ENCODE measurements at places on chromosomes 7 and 10. TPM values are rescaled to one million over a fixed set of nuclear protein-coding genes. Genes with fewer than 3 reads are reported as not detected.

The ANXA8L1 gene
- not detected for polyA plus RNA-seq

The EPO gene
- 0.41 TPM for polyA plus RNA-seq

The CUZD1 gene
- 1.0 TPM for polyA plus RNA-seq

The LOXL4 gene
- polyA plus RNA-seq = 0.05 TPM

The CDHR3 gene
- 0.30 TPM for polyA plus RNA-seq

The ANKRD7 gene
- polyA plus RNA-seq = not detected

The POLR1F gene
- 18.4 TPM for polyA plus RNA-seq

The PNLIPRP2 gene
- not detected for polyA plus RNA-seq

The CDK14 gene
- polyA plus RNA-seq = 0.16 TPM

The AKR1D1 gene
- polyA plus RNA-seq = not detected

The BUB3 gene
- 272 TPM for polyA plus RNA-seq

The BLOC1S2 gene
- 40.0 TPM for polyA plus RNA-seq

The GRID2IP gene
- not detected for polyA plus RNA-seq

The NUPR2 gene
- polyA plus RNA-seq = not detected

The LEP gene
- not detected for polyA plus RNA-seq

The FBXO24 gene
- 0.73 TPM for polyA plus RNA-seq

The MRLN gene
- polyA plus RNA-seq = not detected

The CH25H gene
- not detected for polyA plus RNA-seq

The OPN1SW gene
- polyA plus RNA-seq = not detected

The XRCC2 gene
- polyA plus RNA-seq = 46.1 TPM

The NPC1L1 gene
- 0.07 TPM for polyA plus RNA-seq

The CYP2C19 gene
- polyA plus RNA-seq = not detected

The LIPA gene
- not detected for polyA plus RNA-seq

The CACNB2 gene
- not detected for polyA plus RNA-seq

The CHRM2 gene
- polyA plus RNA-seq = not detected

The TMEM213 gene
- not detected for polyA plus RNA-seq

The AIMP2 gene
- polyA plus RNA-seq = 73.7 TPM

The VENTX gene
- polyA plus RNA-seq = 0.36 TPM

The STOX1 gene
- 0.09 TPM for polyA plus RNA-seq

The SH2D4B gene
- not detected for polyA plus RNA-seq

The ATP5F1C gene
- 557 TPM for polyA plus RNA-seq

The UBTD1 gene
- 1.6 TPM for polyA plus RNA-seq

The MLXIPL gene
- 18.4 TPM for polyA plus RNA-seq

The TAC1 gene
- polyA plus RNA-seq = 0.09 TPM

The NOS3 gene
- 102 TPM for polyA plus RNA-seq

Data from K562 (cell line).